Kidney glomerular epithelial cell (primary cell): ENCODE measurements at places on chromosomes 5 and 9.

GRCh38 chr5:127647361-127647958 is 1.4 kb upstream of the CTXN3 start:
- DNase-seq = no peak

DNA sequence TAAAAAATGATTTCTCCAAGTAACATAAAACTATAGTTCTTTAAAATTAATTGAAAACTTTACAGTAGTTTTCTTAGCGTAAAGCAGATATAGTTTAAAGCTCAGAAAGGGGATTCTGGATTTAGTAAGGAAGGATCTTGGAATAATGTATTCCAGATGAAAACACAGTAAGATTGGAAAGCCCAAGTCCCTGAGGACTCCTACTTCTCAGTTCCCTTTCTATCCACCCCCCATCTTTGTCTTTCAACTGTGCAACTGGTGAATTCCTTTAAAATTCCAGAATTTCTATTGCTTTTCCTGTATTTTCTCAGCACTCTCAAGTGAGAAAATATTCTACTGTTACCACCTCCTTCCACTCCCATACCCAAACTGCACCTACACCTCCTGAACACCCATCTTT is 184.5 kb upstream of the FBN2 start:
- DNase-seq = no peak

DNA sequence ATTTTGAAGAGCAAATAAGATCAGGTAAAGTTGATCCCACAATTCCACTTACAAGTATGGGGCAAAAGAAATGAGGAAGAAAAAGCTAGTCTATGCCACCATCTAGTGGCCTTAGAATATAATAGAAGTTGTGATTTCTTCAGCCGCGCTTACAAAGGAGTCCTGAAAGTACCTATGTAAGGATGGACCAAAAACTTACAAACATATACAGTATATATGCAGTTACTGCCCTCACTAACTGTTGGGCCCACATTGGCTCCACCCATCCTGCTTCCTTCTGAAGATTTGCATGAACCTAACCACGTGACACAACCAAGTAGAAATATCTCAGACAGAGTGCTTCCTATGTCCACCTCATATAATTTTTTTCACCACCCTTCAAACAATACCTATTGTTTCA is 11.7 kb upstream of the OR13D1 start:
- DNase-seq = peak; percentile 58

DNA sequence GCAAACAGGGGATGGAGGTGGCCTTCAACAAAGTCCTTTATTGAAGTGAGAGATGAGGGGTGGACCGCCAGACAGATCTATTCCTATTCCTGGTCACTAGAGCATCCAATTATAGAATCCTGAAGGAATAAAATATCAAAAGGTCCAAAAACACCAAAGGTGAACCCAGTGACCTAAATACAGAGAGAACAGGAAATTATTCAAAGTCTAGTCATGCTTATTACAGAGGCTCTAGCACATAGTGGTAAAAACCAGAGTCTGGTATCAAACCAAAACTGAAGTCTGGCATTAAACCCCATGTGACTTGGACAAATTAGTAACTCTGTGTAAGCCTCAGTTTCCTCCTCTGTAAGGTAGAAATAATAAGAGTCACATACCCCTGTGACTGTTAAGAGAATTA is 100.5 kb upstream of the SNX2 start:
- DNase-seq = no peak

DNA sequence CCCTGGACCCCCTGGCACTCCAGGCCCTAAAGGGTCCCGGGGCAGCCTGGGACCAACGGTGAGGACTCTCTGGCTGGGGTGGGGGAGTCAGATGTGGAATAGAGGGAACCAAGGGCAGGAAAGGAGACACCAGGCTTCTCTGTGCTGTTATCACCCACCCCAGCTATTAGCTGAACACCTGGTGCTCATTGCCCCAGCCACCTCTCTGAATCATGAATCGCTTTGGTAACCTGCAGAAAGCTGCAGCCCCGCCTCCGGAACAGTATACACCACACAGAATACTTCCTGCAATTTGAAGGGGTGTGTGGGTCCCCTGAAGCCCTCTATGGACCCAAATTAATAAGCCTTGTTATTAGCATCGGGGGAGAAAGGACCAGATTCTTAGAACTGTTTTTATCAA is 40.4 kb upstream of the ORM1 start:
- DNase-seq = no peak
